ENCODE measurements at places on chromosomes 4 and X.

- no peak for DNase-seq
Observed at GRCh38 chr4:187251896-187252295, 528.2 kb upstream of the FAT1 start.

GRCh38 chrX:129099207-129099606, 424.1 kb downstream of the SMARCA1 start:
- DNase-seq = no peak

DNA sequence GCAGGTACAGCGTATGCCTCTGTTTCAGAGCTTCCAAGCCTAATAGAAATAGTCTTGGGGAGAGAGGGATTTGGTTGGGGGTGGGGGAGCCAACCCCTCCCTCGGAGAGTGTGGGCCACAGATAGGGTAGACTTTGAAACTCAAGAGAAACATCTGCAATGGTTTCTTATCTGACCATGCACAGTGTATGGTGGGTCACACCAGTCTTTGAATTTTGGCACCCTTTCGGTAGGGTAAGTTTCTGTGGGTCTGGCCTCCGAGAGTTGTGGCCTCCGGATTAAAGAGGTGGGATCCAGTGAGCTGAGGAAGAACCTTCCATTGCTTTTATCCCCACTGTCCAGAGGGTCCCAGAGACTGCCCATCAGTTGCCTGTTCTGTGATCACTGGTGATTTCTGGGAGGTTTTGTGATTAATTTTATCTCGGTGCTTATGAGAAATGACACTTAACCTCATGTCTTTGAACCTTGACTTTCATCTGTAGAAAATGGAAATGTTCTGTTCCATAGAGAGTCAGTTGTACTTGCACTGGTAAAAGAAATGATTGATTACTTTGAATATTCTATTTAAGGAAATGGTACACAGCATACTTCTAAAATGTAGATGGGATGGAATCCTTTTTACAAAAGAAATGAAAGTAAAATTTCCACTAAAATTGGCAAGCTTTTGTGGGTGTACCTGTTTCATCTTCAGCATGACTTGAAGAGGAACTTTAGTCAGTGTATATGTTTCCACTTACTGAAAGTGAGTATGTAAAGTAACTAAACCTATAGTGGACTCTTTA, 62.7 kb downstream of the TMEM131L start:
- no peak for DNase-seq

DNA sequence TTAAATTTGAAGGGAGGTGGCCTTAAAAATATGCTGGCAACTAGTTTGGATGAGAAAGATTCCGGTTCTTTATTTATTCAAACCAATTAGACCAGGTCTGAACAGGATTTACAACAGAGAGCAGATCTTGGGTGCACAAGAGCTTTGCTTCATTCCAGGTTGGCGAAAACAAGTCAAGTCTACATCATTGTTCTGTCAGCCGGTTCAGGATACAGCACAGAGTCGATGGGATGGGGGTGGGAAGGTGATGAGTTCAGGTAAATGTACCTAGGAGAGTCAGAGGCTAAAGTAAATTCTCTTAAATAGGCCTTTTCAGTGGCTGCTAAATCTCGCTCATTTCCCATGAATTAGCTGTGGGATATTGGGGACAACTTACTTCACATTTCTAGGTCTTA, 882 bp upstream of the STIM2 start:
- no peak for DNase-seq

GRCh38 chr4:72557021-72557420, 12.0 kb downstream of the ADAMTS3 start:
- DNase-seq = no peak

DNA sequence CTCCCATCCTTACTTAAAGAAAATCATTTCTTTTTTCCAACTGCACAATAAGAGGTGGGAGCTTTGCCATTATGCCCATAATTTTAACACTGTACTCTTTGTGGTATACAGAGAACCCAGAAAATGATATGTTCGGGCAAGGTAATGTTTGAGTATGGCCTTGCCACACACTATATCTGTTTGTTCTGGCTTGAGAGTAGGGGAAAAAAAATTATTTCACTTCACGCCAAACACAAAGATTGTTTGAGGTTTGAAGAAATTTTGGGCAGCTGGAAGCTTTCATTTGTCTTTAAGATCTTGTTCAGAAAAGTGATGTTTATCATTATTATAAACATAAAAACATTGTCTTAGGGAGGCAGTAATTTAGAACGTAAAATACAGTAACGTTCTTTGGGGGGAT, 115.4 kb upstream of the NAP1L5 start:
- DNase-seq = no peak

GRCh38 chr4:13615161-13615560, 12.4 kb downstream of the BOD1L1 start:
- no peak for DNase-seq

DNA sequence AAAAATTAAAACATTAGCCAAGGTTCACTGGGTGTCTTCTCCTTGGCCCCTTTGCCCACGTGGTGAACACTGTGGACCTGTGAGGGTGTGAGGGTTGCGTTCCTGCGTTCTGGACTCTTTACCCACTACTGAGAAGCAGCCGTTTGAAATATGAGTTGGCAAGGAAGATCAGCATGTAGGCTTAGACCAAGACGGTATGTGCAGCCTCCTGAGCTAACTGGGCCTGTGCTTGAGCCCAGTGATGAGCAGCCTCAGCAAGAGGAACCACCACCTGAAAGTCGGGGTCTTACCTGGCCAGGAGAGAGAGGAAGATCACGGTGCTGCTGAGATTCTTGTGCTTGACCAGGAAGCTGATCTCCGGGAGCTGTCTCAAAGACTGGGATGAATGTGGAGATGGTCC, 19.5 kb downstream of the RGS12 start:
- DNase-seq = no peak

GRCh38 chr4:4712800-4713528, 146.5 kb upstream of the MSX1 start:
- DNase-seq = no peak

DNA sequence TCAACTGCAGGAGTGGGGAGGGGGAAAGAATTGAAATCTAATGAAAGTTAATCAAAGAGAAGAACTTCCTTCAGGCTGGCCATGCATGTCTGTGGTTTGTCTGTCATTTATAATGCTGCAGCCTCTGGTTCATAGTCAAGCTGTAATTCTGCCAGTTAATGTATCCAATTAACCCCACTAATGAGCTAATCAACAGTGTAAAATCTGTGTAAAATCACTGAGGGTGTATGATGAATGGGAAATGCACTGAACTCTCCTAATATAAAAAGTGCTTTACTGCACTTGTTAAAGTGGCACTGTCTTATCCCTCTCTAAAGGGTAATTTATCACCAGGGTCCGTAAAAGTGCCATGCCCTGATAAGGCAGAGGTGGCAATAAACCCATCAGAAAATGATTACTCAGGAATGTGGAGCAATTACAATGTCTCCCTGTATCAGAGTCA, 798.1 kb downstream of the PDHA2 start:
- DNase-seq = no peak

GRCh38 chrX:117274965-117275364, 812.2 kb upstream of the CT83 start:
- no peak for DNase-seq

DNA sequence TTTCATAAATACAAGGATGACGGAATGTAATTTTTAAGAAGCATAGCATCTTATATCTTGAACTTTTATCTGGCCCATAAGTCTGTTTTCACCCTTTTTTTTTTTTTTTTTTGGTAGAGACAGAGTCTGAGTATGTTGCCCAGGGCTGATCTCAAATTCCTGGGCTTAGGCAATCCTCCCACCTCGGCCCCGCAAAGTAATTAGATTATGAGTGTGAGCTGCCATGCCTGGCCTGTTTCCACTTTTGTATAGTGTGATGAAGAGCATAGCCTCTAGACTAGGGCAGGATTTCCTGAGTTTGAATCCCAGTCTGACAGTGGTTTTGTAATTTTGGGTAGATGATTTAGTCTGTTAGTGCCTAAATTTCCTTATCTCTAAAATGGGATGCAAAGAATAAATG, 11.0 kb downstream of the STIM2 start:
- no peak for DNase-seq

DNA sequence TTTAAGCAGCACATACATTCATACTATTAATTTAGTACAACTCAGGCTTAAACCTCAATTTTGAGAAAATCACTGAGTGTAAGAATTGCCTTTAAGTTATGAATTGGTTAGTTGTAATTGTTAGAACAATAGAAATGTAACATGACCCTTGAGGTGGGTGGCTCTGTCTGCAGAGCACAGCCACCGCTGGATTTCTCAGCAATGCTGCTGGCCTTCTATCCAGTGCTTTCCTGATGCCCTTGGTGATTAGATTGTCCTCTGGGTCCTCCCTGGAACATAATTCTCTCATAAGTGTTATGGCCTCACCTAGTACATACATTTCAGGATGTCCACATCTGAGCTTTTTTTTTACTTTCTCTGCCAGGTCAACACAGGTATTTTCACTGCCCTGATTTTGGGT, 213.2 kb downstream of the SLC7A11 start:
- no peak for DNase-seq

All from G401 (cell line).